ENCODE measurements at places on chromosomes 4 and X. TPM values are rescaled to one million over a fixed set of nuclear protein-coding genes. Genes with fewer than 3 reads are reported as not detected.

SHISA3 gene
- total RNA-seq, result 0.58 TPM

ATP2B3 gene
- not detected for total RNA-seq

GRID2 gene
- not detected for total RNA-seq

DNA sequence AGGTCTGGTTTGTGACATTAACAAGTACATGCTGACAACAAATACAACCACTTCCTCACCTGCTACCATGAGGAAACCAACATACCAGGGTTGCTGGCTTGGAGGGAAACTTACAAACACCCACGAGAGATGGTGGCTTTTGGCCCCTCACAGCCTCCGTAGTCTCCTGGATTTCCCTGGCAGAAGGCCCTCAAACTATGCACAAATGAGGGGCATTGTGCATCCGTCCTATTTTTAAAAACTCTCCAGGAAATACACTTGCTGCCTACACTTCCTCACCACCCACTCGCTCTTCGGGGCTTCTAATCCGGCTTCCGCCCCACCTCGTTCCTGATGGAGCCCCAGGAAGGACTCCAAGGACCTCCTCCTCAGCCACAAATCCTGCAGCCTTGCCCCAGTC is 355.0 kb upstream of the GATB start:
- no peak for DNase-seq

MAGEB10 gene
- not detected for total RNA-seq

- DNase-seq, result no peak
These were observed 72.5 kb upstream of the GRXCR1 start for GRCh38 chr4:42819863-42820514.

PLCXD1 gene
- total RNA-seq, result 5.5 TPM

- DNase-seq, result no peak
These were observed 269.3 kb downstream of the STIM2 start for GRCh38 chr4:27129871-27130366.

- peak; percentile 17 for DNase-seq
These were observed 293.5 kb downstream of the ZNF674 start for GRCh38 chrX:46251755-46252154.

GRCh38 chr4:138656990-138657389 is 358.6 kb upstream of the NOCT start:
- no peak for DNase-seq

- DNase-seq, result no peak
These were observed 3.0 kb downstream of the RBPJ start for GRCh38 chr4:26323821-26324220.

GRCh38 chr4:110671679-110672078 is 48.8 kb upstream of the PITX2 start:
- DNase-seq, result no peak

DNA sequence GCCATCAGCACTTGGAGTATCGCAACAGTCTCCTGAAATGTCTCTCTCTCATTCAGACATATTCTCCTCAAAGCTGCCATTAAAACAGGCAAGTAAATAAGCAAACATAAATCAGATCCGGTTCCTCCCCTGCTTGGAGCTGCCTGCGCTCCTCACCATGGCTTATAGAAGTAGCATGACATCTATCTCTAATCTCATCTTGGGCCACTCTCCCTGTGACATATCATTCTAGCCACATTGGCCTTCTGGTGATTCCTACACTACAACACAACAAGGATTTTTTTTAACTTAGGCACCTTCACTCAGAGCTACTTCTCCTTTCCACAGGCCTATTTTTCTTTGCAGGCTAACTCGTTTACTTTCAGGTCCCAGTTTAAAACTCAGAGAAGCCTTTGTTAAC is 387.9 kb downstream of the ARHGAP24 start:
- DNase-seq, result no peak

GRCh38 chr4:84176016-84176415 is 323.1 kb downstream of the NKX6-1 start:
- no peak for DNase-seq

DNA sequence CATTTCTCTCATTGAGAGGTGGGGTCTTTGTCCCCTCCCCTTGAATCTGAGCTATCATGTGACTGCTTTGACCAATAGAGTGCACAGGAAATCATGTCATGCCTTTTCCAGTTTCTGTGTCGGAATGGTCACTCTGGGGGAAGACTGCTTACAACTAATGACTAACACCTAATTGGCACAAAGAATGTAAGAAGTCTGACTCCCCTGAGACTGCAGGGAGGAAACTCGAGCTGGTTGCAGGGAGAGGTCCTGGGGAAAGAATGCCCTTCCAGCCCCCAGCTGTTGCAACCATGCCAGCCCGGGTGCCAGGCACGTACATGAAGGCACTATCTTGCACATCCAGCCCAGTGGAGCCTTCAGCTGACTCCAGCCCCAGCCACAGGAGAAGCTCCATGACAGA is 254.2 kb downstream of the DHX15 start:
- DNase-seq, result no peak

COL4A5 gene
- total RNA-seq, result 193 TPM

GRCh38 chr4:148078061-148078460 is 346.2 kb downstream of the ARHGAP10 start:
- no peak for DNase-seq

CCNB3 gene
- total RNA-seq, result 0.54 TPM

DNA sequence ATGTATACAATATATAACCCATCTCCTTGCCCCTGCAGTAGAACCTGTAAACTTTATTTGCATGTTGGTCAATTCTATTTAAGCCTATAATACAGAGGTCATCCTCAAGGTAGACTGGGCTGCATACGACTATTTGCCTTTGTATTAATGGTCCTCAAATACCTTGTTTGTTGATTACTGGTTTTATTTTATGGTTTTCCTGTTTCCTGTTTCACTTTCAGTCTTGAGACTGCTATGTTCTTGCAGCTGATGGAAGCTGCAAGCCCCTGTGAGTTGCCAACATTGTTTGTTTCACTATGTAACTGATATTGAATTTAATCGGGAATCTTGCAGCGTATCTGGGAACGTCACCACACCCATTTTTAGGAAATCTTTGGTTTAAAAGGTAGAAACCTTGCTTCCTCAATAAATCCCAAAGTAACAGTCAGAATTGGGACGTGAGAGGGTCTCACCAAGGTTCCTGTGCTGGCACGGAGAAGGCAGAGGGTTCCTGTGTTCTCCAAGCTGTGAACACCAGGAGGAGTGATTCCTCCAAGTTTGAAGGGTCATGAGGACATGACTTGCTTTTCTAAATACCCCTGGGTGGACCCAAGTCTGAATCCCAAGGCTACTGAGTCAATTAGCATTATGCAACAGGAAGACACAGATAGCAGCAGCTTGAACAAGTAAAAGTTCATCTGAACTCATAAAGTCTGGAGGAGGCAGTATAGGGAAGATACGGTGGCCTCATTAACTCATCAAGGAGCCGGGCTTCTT is 110.6 kb upstream of the PNPLA4 start:
- DNase-seq, result no peak

DNA sequence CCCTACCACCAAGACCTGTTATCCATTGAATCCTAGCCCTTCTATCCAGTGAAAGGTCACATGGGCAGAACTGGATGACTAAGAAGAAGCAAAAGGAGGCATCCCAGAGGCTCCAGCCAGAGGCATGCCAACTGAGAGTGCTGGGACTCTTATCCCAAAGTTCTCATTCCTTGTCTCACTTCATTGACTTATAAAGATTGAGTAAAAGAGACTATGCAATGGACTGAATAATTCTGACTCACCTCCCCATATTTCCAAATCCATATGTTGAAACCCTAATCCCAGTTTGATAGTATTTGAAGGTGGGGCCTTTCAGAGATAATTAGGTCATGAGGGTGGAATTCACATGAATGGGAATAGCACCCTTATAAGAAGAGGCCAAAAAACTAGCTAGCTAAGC is 131.4 kb downstream of the COL25A1 start:
- no peak for DNase-seq

- no peak for DNase-seq
These were observed 84.5 kb downstream of the PRKG2 start for GRCh38 chr4:81130569-81130968.

- DNase-seq, result no peak
These were observed 29.0 kb downstream of the UGT2A2 start for GRCh38 chr4:69610484-69610883.

IL13RA2 gene
- 24.5 TPM for total RNA-seq

- no peak for DNase-seq
These were observed 96.8 kb upstream of the GRIA3 start for GRCh38 chrX:123087326-123087725.

MAGEA10 gene
- total RNA-seq, result not detected

IGSF1 gene
- total RNA-seq, result 0.67 TPM

DNA sequence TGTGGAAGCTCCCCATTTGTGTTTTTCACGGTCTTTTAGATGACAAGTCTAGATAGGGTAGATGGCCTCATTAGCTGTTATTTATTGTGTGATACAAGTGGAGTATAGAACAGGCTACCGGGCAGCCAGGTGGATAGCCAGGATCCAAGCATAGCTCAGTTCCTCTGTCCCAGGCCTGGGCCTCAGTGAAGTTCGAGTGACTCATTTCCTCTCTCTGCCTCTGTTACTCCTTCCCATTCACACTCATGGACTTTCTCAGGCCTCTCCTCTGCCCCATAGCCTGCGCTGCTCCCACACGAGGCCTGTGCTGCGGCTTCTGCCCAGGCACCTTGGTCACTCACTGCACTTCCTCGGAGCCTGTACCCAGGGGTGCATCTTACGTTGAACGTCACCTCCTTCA is 54.5 kb downstream of the TENM3 start:
- DNase-seq, result no peak

- no peak for DNase-seq
These were observed 125.2 kb downstream of the AREG start for GRCh38 chr4:74570095-74570494.

GRCh38 chr4:177128306-177128705 is 181.4 kb upstream of the NEIL3 start:
- no peak for DNase-seq

DNA sequence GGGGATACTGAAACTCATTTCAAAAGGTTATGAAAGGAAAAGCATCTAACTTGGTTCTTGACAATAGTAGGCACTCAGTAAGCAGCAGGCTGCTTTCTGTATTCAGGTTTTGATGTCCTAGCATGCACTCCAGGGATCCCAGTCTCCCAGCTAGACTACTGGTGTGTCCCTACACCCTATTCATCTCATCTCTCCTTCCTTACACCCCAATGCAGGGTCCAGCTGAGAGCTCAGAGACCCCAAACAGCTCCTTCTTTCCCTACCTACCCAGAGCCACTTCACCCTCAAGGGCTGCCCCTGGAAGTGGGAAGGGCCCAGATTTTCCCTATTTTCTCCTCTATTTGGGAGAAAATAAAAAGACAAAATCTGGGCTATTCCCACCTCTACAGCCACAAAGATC is 1.6 kb upstream of the EFNB1 start:
- no peak for DNase-seq

DNA sequence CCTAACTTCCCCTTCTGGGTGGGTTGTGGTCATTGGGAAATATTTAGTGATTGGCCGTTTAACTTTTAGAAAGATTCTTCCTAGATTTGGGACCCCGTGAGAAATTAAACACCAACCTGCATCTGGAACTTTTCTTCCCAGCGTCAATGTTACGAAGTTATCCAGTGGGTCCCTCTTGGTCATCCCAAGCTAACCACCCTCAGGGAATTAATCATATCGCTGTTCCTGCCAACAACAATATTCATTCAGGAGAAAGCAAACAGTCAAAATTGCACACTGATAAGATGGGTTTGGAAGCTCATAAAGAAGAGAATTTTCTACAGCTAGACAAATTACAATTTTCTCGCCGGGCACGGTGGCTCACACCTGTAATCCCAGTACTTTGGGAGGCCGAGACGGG is 121.2 kb upstream of the STX18 start:
- no peak for DNase-seq

GRCh38 chrX:136577552-136577951 is 45.5 kb downstream of the VGLL1 start:
- peak; percentile 40 for DNase-seq

GRCh38 chr4:22476011-22476410 is 39.9 kb downstream of the ADGRA3 start:
- no peak for DNase-seq

DNA sequence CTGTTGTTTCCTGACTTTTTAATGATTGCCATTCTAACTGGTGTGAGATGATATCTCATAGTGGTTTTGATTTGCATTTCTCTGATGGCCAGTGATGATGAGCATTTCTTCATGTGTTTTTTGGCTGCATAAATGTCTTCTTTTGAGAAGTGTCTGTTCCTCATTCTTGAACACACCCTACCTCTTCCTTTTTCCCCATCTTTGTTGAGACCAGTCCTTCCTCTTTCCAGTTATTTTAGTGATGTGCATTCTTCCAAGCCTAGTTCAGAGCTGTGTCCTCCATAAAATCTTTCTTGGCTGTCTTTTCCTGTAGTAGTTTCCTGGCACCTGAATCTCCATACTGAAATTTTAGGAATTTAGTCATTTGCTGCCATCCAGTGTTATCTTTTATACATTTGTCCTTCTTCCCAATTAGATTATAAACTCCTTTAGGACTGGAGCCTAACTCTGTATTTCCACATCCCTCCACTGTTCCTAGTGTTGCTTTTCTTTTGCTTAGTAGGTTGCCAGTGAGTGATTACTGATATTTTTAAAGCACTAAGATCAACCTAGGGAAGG is 11.4 kb downstream of the FHIP1A start:
- no peak for DNase-seq

GRCh38 chr4:54322818-54323417 is 93.8 kb downstream of the PDGFRA start:
- DNase-seq, result peak; percentile 52

DNA sequence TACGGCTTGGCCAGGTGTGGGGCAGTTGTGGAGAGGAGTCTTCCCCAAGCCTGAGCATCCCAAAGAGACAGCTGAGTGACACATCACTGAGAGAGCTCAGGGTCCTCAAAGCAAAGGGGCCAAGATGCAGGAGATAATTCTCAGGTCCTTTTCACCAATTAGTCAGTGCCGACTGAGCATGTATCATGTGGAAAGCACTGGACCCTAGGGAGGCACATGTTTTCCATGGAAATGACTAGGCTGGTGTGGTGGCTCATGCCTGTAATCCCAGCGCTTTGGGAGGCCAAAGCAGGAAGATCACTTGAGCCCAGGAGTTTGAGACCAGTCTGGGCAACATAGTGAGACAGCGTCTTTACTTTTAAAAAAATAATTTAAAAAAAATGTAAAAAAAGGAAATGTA is 67.3 kb upstream of the PRPS1 start:
- no peak for DNase-seq

ARHGAP36 gene
- not detected for total RNA-seq

- no peak for DNase-seq
These were observed 101.0 kb downstream of the GATB start for GRCh38 chr4:151659601-151660364.

DNA sequence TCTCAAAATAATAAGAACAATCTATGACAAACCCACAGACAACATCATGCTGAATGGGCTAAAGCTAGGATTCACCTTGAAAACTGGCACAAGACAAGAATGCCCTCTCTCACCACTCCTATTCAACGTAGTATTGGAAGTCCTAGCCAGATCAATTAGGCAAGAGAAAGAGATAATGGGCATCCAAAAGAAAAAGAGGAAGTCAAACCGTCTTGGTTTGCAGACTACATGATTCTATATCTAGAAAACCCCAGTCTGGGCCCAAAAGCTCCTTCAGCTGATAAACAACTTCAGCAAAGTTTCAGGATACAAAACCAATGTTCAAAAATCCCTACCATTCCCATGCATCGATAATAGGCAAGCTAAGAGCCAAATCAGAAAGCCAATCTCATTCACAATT is 59.0 kb downstream of the CHM start:
- no peak for DNase-seq

CSAG1 gene
- total RNA-seq, result not detected

Data from NCI-H460 (cell line).